ENCODE measurements at places on chromosomes 6 and 20. TPM values are rescaled to one million over a fixed set of nuclear protein-coding genes. Genes with fewer than 3 reads are reported as not detected.

TFAP2D gene
- not detected for total RNA-seq

GRCh38 chr20:32482442-32483261, 102.5 kb downstream of the NOL4L start:
- DNase-seq = peak; percentile 72

DNA sequence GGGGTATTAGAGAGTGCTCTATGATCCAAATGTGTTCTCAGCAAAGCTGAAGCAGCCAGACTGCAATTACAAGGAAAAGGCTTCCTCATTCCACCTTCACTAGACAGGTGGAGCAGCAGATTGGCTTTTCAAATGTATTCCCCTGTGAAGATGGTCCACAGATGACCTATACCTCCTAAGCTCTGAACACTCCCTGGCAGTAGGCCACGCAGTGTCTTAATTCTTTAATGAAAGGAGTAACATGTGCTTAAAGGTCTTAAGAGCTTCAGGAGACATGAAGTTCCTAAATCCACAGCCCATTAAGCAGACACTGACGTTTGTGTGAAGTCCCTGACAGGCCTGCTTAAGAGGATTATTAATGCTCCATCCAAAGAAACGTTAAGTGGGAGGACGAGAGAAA, 138.9 kb upstream of the NUP153 start:
- no peak for DNase-seq

- DNase-seq = no peak
Measured at GRCh38 chr6:118377711-118378414, 170.2 kb upstream of the PLN start.

ULBP1 gene
- total RNA-seq = not detected

CLVS2 gene
- total RNA-seq = 0.03 TPM

GRCh38 chr6:1393641-1394283, 4.4 kb downstream of the FOXF2 start:
- no peak for DNase-seq

GRCh38 chr20:3686867-3687321, 5.1 kb upstream of the ADAM33 start:
- peak; percentile 92 for DNase-seq

Measured in aorta (tissue), 5 donors.